ENCODE measurements at places on chromosomes 16 and 17. TPM values are rescaled to one million over a fixed set of nuclear protein-coding genes. Genes with fewer than 3 reads are reported as not detected.

Gene TMEM238L
- not detected for total RNA-seq

Gene CACNA1G
- total RNA-seq: 20.4 TPM

Gene SPPL2C
- 3.3 TPM for total RNA-seq

Gene KRTAP9-6
- not detected for total RNA-seq

Gene MAP3K14
- 11.7 TPM for total RNA-seq

Gene LAT
- 4.4 TPM for total RNA-seq

Gene EMP2
- total RNA-seq: 18.7 TPM

Gene CMTM3
- 7.3 TPM for total RNA-seq

Gene MT4
- total RNA-seq: not detected

Gene WNT3
- total RNA-seq: 18.8 TPM

Gene PDILT
- total RNA-seq: not detected

Gene ZFHX3
- total RNA-seq: 24.0 TPM

Gene CCL17
- not detected for total RNA-seq

Gene KRTAP9-1
- total RNA-seq: not detected

Gene HEATR9
- total RNA-seq: not detected

Gene SOX15
- 6.1 TPM for total RNA-seq

Gene RNF151
- not detected for total RNA-seq

Gene OR4D1
- not detected for total RNA-seq

Gene ST6GALNAC2
- 0.79 TPM for total RNA-seq

Gene CCL13
- not detected for total RNA-seq

Gene CTU2
- total RNA-seq: 22.6 TPM

Gene SCO1
- total RNA-seq: 22.1 TPM

Gene MT1F
- 47.4 TPM for total RNA-seq

Gene DNAH9
- total RNA-seq: 23.2 TPM

Gene CCL16
- total RNA-seq: not detected

Gene KLHL10
- 0.41 TPM for total RNA-seq

Gene KRT16
- total RNA-seq: not detected

Gene CALB2
- 11.7 TPM for total RNA-seq

Gene KRTAP16-1
- total RNA-seq: not detected

Gene ZG16B
- not detected for total RNA-seq

Gene SHBG
- not detected for total RNA-seq

Gene GSG1L
- 8.9 TPM for total RNA-seq

Gene CDH13
- total RNA-seq: 32.9 TPM

Gene CCL5
- 0.62 TPM for total RNA-seq

Gene CLEC3A
- total RNA-seq: not detected

Gene METTL16
- total RNA-seq: 29.9 TPM

Gene TSPOAP1
- 131 TPM for total RNA-seq

Gene NHERF2
- total RNA-seq: 91.8 TPM

Gene TBC1D3I
- 0.72 TPM for total RNA-seq

Gene PTX4
- 0.85 TPM for total RNA-seq

Gene MYH2
- total RNA-seq: not detected

Gene DOC2B
- total RNA-seq: 29.5 TPM

Gene PLEKHH3
- 14.4 TPM for total RNA-seq

Data from dorsolateral prefrontal cortex (tissue), 122 donors.